Stimulated activated CD8-positive, alpha-beta memory T cell treated with anti-CD3 and anti-CD28 coated beads, Interleukin-4, amount 100 ng/mL, for 1 hour (primary cell): ENCODE measurements at places on chromosomes 16 and 17.
A peak's percentile ranks its signal among the peaks of the same experiment; 100 is the strongest.

DNA sequence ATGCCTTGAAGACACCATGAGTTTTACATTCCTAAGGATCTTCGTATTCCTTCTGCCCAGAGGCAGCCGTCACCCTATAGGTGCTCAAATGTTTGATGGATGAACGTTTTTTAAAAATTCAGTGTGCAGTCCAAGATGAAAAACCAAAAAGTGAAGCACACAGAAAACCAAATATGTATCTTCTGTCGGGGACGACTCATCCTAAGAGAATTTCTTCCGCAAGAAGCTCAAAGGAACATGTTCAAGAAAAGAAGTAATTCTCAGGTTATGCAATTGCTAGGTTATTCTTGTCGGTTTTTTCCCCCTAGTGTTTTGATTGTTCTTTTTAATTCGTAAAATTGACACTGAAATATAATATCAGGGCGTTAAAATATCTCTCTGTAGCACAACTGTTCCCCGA is 1.4 kb downstream of the CENPV start:
- DNase-seq = no peak

- no peak for DNase-seq
These were observed 3.7 kb downstream of the ARHGAP27 start for GRCh38 chr17:45428931-45429338.

- DNase-seq = no peak
These were observed 1.3 kb upstream of the MPG start for GRCh38 chr16:76535-77272.

GRCh38 chr17:32876417-32877163 is at the start of gene MYO1D:
TSS of gene MYO1D (minus strand) at chr17:32877124. CDS start at chr17:32876872, 252 bp downstream.
- peak; percentile 40 for DNase-seq

DNA sequence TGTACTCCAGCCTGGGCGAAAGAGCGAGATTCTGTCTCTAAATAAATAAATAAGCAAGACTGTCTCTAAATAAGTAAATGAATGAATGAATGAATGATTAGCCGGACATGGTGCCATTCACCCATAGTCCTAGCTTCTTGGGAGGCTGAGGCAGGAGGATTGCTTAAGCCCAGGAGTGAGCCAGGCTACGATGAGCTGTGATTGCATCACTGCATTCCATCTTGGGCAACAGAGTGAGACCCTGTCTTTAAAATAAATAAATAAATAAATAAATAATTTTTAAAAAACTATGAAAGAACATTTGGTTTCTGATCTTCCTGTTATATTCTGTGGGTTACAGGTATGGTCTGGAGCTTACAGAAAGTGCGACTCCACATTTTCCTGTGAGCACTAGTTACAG is 65.0 kb downstream of the C17orf58 start:
- no peak for DNase-seq

GRCh38 chr16:66366433-66367299 is at the start of gene CDH5:
TSS of gene CDH5 (plus strand) at chr16:66366691. CDS start at chr16:66379338, 12,647 bp downstream.
- DNase-seq = no peak

GRCh38 chr16:86391486-86391885 is 118.8 kb upstream of the FOXF1 start:
- DNase-seq = no peak

DNA sequence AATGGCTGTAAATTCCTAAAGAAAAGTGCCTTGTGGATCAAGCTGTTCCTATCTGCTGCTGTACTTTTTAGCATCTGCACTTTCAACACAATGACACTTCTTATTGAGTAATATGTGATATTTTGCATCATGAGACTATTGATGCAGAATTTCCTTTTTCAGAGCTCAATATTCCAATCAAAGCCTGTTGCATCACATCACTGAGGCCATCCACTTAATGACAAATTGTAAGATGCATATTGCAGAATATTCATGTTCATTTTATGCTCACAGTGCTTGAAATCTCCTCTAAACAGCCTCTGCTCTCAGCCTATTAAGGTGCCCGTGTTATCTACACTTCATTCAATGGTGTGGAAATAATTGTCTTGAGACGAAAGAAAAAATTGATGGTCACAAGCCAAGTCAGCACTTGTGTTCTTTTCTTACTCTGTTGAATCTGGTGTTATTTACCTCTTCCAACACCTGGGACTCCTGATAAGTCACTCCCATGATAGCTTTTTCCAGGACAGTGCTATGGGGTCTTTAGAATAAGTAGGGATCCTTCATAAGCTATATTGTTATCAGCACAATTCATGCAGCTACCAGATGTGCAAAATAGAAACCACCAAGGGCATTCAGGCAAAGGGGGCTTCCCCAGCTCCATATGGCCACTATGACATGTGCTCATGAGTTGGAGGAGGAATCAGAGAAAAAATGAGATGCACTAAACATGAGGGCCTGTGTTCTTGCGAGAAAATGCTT is 9.3 kb upstream of the SKAP1 start:
- DNase-seq = no peak

DNA sequence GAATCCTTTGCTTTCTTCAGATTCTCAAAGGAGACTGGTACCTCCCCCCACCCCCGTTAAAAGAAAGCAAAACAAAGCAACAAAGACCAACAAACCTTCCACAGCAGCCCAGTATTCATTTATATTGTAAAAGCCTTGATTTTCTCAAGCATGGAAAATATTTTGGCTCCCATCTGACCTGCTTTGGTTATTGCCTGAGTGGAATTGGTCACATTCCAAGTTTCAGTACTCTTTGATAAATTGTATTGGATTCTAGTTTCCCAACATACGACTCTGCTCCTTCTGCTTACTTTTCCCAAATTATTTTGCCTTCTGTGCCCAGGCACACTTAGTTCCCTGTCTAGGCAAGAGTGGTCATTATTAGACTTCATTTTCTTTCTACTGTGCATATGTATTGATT is 1.3 kb downstream of the ABCC11 start:
- DNase-seq = no peak

GRCh38 chr16:87560428-87561199 is 41.7 kb upstream of the JPH3 start:
- DNase-seq = no peak

DNA sequence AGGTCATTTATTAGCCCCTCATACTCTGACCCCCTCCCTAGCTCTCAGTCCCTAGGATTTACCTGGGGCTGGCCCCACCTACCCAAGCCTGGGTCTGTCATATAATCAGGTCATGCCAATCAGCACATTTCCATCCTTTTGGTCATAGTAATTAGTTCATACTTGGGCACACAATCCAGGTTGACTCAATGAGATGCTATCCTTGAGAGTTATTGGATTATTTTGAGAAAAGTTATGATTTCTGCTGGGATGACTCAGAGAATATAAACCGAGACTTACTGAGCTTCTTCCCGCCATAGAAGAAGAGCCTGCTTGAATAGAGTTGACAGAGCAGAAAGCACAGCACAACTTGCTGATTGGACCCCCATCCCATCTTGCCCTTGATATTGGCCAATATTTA is 331.5 kb downstream of the CBLN1 start:
- no peak for DNase-seq

DNA sequence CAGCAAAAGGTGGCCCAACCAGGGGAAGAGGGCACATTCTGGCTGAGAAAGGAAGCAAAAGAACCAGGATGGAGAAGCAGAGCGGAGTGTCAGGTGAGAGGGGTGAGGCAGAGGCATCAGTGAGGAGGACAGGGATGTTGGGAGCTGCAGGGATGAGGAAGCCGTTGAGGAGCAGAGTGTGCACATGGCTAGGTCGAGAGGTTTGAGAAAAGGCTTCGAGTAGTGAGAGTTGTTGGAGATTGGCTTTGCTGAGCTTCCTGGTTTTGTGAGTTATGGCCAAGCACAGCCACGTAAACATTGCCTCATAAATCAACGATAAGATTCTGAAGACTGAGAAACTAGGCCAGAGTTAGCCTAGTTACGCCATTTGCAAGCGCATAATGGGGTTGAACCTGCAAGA is 26.9 kb downstream of the DNAH2 start:
- no peak for DNase-seq

- DNase-seq = no peak
These were observed 5.5 kb upstream of the PIEZO1 start for GRCh38 chr16:88790312-88791211.

- DNase-seq = no peak
These were observed 525.9 kb upstream of the CDH8 start for GRCh38 chr16:62562121-62562520.

- no peak for DNase-seq
These were observed 994 bp downstream of the IGFBP4 start for GRCh38 chr17:40443988-40444899.

- no peak for DNase-seq
These were observed 2.3 kb downstream of the LIMD2 start for GRCh38 chr17:63697341-63698286.

DNA sequence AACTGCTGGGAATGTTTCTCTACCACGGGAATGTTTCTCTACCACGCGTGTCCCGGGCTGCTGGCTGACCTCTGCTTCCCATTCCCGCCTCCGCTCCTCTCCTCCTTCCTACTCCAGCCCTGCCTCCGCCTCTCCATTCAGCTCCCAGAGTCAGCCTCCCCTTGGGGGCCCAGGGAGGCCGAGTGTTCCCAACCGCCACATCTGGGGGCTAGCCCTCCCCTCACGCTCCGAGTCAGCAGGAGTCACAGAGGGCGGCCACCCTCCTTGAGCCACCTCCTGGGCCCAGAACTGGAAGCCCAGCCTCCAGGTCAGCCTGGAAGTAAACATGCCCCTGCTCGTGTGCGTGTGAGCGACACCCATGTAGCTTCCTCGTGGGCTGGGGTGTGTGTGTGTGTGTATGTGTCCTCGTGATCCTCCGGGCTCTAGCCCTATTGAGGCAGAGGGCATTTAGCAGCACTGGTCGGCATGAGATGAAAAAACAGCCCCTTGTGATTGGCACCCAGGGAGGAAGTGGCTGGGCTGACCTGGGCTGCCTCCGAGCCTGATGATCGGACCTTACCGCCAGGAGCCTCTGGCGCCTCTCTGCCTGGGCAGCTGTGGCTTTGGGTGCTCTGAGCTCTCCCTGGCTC is 7.3 kb downstream of the CYGB start:
- DNase-seq = no peak

DNA sequence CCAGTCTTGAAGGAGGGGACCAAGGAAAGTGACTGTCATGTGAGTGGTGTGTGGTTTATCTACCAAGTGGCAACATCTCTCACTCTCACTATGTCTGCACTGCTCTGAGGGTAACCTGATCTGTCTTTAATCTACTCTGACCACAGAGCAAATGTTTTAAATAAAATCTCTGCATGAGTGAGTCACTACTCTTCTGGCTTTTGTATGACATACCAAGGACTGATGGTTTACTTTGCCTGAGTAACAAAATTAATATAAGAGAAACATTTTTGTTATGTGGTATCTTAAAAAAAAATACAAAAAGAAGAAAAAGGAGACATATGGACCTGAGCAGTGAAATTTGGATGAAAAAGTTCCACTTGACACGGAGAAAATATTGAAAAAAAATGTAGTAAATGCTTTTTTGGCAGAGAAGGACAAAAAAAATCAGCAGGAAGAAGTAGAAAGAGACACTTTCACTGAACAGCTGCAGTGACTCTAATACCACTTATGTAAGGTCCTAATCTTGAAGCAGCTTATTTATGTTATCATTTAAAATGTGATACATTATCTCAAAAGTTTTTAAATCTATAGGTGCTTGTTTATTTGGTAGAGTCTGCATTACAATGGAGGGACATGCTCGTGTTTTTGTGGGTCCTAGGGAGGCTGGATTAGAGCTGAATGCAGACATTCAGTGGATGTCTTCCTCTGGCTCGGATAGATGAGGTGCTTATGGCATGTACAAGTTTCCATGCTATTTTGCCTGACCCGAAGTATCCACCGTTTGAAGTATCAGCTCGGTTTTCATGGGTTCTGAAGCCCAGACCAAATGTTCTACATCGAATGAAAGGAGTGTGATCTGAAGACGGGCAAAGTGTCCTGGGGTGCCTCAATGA is 240.7 kb downstream of the MAP2K6 start:
- no peak for DNase-seq
